ENCODE measurements at places on chromosomes 4 and X.

- DNase-seq, result no peak
Observed at GRCh38 chr4:102525097-102525496, 23.9 kb downstream of the NFKB1 start.

- peak; percentile 78 for DNase-seq
Observed at GRCh38 chr4:6200011-6200921, at the start of gene JAKMIP1. JAKMIP1 (minus strand) TSS chr4:6200549; CDS start chr4:6112850, 87,699 bp downstream.

GRCh38 chrX:111151764-111152163 lies 55.8 kb downstream of the PAK3 start:
- no peak for DNase-seq

- no peak for DNase-seq
Observed at GRCh38 chr4:85994576-85994975, 365.3 kb downstream of the MAPK10 start.

DNA sequence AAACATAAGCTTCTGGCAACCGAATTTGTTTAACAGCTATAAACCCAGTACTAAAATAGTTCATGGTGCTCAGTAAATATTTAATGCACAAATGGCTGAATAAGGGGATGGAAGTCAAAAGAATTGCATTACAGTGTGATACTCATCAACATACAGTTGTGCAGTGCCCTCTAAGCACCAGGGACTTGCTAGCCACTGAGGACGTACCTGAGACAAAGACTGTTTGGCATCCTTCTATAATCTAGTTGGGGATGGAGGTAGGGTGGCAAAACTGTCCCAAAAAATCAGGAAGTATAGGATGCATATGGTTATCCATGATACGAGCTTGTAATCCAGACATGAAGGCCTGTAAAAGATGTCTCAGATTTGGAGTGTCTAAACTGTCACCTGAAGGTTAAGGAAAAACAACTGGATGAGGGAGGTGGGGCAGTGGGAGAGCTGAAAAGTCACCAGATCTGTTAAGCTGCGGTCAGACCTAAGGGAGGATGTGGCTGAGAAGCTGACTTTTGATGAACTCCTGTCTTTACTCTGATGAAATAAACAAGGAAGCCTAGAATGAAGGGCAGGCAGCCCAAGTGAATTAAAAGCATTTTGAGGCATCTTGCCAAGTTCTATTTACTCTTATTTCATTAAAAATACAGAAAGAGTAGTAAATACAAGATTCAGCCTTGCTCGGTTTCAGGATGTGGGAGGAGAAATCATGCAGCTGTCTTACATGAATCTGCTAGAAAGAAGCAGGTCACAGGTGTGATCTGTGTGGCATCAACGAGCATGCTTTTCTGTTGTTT lies 12.0 kb upstream of the CD38 start:
- peak; percentile 13 for DNase-seq

- no peak for DNase-seq
Observed at GRCh38 chr4:187608001-187608421, 387.6 kb upstream of the ZFP42 start.

GRCh38 chrX:133958997-133959688 lies 26.3 kb downstream of the GPC3 start:
- DNase-seq, result no peak

- no peak for DNase-seq
Observed at GRCh38 chr4:26356081-26356501, 35.3 kb downstream of the RBPJ start.

DNA sequence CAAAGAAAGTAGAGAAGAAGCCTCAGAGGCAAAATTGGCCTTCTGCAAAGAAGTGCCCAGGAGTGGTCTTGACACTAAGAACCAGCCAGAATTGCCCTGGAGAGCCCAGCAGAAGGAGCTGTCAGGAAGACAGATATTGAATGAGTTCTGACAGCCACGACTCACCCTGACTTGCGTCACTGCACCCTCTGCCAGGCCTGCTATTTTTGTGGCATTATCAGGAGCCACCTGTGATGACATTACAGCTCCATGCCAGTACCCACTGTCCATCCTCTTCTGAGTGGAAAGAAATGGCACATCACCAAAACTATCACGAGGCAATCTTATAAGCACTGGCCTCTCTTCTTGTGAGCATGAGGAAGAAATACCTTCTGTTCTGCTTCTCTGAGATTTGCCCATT lies 67.7 kb downstream of the SMIM20 start:
- no peak for DNase-seq

DNA sequence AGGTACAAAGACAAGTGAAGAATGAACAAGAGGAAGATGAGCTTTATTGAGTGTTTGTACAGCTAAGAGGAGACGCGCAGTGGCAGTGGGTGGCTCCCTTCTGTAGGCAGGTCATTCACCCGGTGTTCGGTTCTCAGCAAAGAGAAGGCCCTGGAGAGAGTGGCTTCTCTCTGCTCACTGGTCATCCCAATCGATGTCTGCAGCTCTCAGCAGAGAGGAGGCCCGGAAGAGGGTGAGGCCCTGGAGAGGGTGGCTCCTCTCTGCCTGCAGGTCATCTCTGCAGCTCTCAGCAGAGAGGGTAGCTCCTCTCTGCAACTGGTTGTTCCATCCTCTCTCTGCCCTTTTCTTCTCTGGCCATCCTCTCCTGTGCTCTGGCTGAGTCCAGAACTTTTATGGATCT lies 126.5 kb downstream of the UGT8 start:
- DNase-seq, result no peak

- no peak for DNase-seq
Observed at GRCh38 chrX:21960569-21961541, 20.3 kb downstream of the SMS start.

DNA sequence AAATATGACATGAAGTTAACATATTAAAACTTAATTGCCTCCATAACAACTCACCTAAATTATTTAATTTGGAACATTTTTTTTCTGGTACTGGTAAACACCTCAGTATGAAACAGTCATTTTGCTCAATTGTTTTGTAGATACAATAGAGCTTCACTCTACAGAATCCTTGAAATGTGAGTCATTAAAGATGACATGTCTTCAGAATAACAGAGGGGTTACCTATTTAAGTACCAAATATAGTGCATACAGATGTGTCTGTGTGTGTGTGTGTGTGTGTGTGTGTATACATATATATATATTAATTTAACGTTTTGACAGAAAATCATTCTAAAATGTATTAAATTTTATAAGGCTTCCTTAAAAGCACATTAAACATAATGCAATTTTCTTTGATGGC lies 297.6 kb downstream of the INPP4B start:
- DNase-seq, result no peak

- DNase-seq, result no peak
Observed at GRCh38 chrX:8191022-8191421, 20.0 kb upstream of the VCX2 start.

DNA sequence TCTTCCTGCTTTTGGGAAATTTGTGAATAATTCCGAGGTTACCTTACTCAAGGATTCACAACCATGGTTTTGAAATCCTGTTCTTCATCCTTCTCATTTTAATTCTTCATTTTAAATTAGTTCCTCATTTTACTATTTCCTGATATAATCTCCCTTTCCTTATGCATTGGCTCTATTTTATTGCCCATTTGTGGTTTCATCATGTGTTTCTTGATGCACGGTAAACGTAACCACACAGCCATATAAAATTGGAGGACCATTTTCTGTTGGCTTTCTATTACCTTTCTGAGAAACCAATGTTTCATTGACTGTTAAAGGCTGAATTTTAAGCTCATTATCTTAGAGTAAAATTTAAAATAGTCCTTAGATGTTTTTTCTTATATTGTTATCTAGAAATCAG lies 100.3 kb upstream of the NDST4 start:
- DNase-seq, result no peak

DNA sequence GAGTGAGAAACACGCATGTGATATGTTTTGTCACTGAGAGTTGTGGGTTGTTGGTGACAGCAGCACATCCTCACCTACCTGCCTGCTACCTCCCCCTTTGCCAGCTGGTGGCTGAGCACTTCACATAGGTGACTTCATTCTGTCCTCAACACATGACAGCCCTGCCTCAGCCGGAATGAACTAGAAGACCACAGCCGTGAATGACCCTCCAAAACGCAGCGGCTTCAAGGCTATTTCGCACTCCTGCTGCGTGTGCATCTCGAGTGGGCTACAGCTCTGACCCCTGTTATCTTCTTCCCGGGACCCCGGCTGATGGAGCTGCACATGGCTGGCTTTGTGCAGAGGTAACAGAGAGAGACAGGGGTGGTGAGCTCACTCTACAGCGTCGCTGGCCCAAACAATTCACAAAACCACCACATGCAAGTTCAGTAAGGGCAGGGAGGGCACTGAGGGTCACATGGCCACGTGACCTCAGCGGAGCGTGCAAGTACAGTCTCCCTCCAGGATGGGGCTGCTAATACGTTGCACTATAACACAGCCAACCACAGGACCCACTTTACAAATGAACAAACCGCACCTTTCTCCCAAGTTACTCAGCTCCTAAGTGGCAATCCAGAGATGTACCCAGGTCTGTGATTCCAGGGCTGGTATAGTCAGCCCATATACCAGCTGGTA lies 6.3 kb upstream of the PPP2R2C start:
- no peak for DNase-seq

DNA sequence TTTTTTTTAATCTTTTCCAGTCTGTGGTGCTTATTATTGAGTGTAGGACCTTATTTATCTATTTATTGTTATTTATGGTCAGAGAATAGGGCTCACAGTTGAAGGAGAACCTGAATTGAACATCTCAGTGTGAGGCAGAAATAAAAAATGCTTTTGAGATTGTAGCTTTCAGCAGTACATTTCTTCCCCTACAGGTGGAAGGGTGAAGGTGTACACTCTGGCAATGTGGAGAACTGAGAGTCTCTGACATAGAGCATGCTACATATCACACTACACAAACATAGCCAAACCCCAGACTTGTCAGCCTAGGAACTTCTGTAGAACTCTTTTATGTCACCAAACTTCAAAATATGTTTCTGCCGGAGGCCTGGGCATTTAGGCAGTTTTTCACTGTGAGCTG lies 140.2 kb downstream of the STIM2 start:
- DNase-seq, result no peak

DNA sequence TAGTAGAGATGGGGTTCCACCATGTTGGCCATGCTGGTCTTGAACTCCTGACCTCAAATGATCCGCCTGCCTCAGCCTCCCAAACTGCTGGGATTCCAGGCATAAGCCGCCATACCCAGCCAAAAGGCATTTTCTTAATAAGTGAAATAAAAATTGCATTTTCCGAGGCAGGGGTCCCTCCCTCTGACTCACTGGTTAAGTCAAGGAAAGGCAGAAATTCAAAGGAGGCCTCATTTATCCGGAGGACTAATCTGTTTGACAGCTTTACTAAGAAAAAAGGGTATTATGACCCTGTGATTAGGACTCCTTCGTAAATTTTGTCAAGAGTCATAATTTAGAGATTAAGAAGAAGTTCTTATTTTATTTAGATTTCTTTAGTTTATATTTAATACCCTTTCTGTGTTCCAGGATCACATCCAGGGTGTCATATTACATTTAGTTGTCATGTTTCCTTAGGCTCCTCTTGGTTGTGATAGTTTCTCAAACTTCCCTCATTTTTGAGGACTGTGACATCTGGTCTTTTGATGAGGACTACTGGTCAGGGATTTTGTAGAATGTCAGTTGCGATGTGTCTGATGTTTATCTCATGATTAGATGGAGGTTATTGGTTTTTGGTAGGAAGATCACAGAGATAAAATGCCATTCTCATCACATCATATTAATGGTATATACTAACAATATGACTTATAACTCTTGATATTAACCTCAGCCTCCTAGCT lies 753.7 kb upstream of the AMOT start:
- DNase-seq, result no peak

- DNase-seq, result no peak
Observed at GRCh38 chr4:163663454-163664225, 169.2 kb downstream of the TMA16 start.

DNA sequence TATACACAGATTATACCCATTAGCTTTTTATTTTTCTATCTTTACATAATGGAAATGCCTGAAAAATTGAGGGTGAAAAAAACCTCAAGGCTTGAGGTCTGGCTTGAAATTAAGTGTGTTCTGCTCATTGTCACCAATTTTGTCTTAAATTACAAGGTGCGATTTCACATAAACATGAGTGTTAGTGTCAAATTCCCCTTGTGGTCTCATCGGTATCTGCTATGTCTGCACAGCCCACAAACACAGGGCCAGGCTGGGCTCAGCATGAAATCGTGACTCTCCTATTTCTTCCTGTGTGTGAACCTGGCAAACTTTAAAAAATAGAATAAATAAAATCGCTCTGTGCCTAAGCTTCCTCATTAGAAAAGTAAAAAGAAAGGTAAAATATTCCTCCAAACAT lies 109.1 kb downstream of the CRLF2 start:
- DNase-seq, result no peak

- DNase-seq, result no peak
Observed at GRCh38 chrX:9252182-9252581, 212.7 kb upstream of the TBL1X start.

DNA sequence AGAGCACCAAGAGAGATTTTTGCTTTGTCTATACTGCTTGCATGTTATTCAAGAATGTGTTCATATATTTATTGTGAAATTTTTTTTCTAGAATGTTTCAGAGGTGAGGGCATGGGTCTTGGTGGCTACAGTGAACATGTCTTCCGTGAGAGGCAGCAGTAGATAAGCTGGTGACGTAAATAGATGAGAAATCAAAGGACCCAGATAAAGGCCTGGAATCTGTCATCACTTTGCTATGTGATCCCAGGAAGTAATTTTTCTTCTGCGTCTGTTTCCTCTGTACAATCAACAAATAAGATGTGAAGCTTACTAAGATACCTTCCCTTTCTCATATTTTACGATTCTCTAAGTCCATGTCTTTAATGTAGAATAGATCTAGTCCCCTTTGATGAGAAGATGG lies 129.1 kb downstream of the COL4A6 start:
- DNase-seq, result no peak

DNA sequence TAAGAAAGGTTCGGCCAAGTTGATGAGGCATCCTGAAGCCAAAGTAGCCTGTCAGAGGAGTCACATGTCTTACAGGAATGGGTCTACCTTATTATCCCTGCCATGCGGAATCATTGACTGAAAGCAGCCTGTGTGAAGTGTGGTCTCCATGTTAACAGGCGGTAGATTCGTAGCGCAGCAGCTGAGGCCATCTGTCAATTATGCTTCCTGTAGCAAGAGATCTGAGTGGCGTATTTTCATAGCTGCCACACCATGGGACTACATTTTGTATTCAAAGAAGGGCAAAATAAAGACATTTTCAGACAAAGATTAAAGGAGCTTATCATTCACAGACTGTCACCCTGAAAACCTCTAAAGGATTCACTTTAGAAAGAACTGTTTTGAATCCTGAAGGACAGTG lies 11.2 kb upstream of the MED14 start:
- no peak for DNase-seq

- DNase-seq, result no peak
Observed at GRCh38 chr4:15004739-15005301, 2.5 kb downstream of the CPEB2 start.

DNA sequence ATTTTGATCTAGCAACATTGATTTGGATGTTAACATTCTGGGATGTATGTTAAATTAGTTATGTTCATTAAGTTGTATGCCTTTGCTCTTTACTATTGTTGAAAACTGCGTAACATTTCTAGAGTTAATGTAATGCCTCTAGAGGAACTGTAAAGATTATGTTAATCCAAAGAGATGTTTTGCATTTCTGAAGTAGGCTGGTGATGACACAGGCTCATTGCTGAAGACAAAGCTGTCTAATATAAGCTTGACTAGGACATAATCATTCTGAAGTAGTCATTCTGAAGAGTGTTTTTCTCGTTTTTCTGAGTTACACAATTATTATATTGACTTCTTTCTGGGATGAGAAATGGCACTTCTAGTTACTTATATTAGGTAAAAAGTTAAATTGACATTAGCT lies 72.9 kb downstream of the LRP2BP start:
- DNase-seq, result no peak

- DNase-seq, result no peak
Observed at GRCh38 chr4:19776021-19776459, 475.7 kb upstream of the SLIT2 start.

Data from stimulated activated CD8-positive, alpha-beta memory T cell treated with anti-CD3 and anti-CD28 coated beads, Interleukin-7, amount 100 ng/mL, for 1 hour (primary cell).